ENCODE measurements at places on chromosomes 2 and 18.

DNA sequence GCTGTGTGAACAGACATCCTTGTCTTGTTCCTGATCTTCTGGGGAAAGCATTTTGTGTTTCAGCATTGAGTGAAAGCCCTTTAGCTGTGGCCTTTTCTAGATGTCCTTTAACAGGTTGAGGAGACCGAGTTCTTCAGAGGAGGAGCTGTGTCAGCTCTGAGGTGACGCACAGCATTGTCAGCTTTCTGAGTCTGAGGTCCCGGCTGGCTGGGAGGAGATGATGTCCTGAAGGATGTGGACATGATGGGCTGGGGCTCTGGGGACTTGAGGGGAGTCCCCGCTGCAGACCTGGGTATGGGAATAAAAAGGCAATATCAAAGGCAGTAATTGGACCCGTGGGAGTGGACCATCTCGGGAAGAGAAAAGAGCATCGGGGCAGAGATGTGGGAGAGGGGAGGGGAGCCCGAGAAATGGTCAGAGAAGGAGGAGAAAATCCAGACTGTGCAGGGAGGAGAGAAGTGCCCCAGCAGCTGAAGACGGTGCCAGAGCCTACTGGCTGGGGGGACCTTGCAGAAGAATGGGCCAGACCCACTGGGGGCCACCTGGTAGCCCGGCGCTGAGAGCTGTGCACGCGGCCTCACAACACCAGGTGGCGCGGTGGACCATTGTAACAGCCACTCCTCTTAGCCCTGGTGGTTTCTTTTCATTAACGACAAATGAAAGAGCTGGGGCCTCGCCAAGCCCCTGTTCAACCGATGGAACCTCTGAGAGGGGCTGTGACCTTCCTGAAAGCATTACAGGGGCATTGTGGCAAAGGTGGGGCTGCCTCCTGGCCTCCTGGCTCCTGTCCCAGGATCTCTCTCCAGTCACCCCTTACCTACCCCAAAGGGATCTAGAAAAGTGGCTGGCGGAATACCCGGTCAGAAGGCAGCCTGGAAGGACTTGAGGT lies 61.6 kb downstream of the ST3GAL5 start:
- DNase-seq = no peak

GRCh38 chr18:9216459-9216858 lies 79.9 kb downstream of the ANKRD12 start:
- no peak for DNase-seq

- DNase-seq = no peak
Measured at GRCh38 chr2:219664041-219664440, 36.6 kb downstream of the SLC4A3 start.

DNA sequence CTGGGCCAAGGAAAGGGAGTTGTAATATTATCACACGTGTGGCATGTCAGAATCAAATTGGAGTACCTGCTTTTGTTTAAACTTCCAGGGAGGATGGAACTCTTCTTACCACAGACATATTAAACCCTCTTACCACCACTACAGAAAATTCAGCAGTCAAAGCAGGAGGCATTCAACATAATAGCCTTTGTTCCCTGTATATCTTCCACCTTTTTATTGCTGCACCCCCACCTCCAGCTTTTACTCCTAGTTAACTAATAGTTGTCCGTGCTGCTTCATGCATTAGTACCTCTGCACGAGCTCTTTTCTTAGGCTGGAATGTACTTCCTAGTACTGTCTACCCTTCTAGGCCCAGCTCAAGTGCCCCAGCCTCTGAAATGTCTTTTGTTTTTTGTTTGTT lies 14.9 kb upstream of the NR4A2 start:
- no peak for DNase-seq

- no peak for DNase-seq
Measured at GRCh38 chr2:221807706-221808105, 235.6 kb upstream of the EPHA4 start.

- DNase-seq = peak; percentile 80
Measured at GRCh38 chr2:170530284-170530745, 184.8 kb upstream of the SP5 start.

GRCh38 chr2:203751685-203752271 lies 45.3 kb downstream of the CD28 start:
- no peak for DNase-seq

- no peak for DNase-seq
Measured at GRCh38 chr18:79567481-79568147, 112.0 kb upstream of the CTDP1 start.

DNA sequence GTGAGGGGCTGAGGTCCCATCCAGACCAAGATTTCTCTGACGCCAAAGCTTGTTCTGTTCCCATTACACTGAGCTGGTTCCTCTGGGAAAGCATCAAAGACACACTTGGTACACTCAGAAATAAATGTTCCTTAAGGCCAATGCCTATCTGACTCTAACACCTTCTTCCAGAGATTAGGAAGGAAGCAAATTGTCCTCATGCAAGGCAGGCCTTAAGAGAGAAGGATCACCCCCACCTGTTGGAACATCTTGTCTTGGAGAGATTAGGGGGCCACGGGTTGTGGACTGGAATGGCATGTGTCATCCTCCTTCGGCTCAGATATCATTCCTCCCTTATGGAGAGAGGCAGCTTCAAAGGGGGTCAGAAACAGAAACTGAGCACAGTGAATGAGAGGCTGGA lies 100.2 kb downstream of the ANKRD44 start:
- DNase-seq = no peak

DNA sequence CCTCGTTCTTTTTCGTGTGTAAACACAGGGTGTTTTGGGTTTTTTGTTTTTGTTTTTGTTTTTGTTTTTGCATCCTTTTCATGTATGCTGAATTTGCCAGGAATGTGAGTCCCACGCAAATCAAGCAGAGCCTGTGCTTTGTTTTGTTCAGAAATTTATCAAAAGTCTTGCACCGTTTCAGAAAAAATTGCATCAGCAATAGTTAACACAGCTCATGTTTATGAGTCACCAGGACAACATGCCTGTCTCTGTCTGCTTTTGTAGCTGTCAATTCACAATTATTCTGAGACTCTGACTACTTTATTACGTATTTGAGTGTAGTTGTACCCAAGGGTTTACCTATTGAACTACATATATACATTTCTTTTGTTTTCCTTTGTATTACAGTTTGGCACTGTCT lies 38.3 kb downstream of the MRPL44 start:
- DNase-seq = no peak

DNA sequence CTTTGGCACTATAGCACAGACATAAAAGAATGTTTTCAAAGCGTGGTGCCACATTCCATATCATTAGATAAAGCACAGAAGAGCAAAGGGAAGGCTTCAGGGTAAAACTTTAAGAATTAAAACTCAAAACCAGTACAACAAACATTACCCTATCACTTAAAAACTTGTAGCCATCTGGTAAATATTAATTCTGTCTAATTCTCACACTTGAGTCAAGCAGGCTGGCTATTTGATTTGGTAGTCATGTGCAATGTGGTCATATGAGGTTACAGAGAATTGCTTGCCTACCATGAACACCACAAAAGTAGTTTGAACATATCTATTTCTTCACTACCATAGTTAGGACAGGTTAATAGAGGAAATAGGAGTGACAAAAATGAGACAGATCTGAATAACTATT lies 244.9 kb downstream of the IRS1 start:
- no peak for DNase-seq

DNA sequence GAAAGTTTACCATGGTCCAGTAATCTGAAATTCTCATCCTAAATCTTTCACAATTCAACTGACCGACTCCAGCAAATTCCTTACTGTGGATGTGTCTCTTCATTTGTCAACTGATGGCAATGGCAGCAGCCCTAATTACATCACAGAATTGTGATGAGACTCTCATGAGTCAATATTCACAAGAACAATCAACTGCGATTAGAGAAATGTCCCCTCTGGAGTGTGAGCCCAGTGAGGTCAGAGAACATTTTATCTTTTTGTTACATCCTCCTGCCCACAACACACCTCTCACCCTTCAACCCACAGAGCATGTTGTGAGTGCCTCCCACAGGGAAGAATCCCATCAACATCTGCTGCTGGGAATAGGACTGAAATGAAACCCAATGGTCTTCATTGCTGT lies 73.6 kb downstream of the CD226 start:
- no peak for DNase-seq

DNA sequence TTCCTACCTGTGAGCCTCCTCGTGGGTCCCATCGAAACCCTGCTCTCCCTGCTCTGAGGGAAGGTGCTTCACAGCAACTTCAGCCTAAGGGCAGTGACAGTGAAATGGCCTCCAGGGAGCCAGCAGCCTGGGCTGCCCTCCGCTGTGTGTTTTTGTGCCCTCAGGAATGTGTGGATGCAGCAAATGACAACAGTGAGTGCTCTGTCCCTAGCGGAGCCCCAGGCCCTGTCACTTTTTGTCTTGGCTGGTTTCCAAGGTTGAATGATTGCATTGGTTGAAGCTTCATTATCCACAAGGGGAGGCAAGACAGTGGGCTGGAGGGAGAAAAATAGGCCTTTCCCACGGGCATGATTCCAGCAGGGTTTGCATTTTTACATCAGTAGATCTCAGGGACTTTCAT lies 42.9 kb downstream of the STON1 start:
- DNase-seq = no peak

GRCh38 chr2:179454443-179455171 lies 190.0 kb upstream of the SESTD1 start:
- no peak for DNase-seq

GRCh38 chr2:181124497-181124896 lies 144.1 kb downstream of the UBE2E3 start:
- no peak for DNase-seq

DNA sequence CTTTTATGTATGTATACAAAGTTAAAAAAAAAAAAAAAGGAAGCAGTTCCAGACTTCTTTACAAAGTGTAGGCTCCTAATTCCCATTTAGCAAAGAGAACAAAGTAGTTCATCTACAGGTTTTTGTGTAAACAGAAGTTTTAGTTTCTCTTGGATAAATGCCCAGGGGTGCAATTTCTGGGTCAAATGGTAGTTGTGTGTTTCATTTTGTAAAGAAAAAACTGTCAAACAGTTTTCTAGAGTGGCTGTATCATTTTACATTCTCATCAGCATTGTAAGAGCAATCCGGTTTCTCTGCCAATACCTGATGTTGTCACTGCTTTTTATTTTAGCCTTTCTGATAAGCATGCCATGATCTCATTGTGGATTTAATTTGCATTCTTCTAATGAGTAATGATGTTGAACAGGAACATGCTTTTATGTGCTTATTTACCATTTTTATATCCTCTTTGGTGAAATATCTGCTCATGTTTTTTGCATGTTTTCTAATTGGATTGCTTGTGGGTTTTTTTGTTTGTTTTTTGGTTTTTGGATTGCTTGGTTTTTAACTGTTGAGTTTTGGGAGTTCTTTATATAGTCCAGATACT lies 16.6 kb upstream of the PSME4 start:
- DNase-seq = no peak

- peak; percentile 86 for DNase-seq
Measured at GRCh38 chr2:68837164-68837860, 33.9 kb downstream of the BMP10 start.

DNA sequence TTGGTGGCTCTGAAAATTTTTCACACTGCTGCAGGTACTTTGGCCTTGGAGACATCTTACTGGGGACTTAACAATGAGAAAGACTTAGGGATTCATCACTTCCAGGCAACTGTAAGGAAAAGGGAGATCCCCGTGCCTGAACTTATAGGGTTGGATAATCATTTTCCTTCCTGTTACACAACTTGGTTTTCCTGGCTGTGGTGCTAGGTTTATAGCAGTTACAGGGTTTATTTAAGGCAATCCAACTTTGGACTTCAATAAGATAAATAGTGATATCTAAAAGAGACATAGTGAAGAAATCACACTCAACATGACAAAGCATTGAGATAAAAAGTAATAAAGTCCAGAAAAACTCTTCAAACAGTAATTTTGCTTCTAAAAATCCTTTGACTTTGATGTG lies 70.2 kb upstream of the RAPH1 start:
- DNase-seq = no peak

DNA sequence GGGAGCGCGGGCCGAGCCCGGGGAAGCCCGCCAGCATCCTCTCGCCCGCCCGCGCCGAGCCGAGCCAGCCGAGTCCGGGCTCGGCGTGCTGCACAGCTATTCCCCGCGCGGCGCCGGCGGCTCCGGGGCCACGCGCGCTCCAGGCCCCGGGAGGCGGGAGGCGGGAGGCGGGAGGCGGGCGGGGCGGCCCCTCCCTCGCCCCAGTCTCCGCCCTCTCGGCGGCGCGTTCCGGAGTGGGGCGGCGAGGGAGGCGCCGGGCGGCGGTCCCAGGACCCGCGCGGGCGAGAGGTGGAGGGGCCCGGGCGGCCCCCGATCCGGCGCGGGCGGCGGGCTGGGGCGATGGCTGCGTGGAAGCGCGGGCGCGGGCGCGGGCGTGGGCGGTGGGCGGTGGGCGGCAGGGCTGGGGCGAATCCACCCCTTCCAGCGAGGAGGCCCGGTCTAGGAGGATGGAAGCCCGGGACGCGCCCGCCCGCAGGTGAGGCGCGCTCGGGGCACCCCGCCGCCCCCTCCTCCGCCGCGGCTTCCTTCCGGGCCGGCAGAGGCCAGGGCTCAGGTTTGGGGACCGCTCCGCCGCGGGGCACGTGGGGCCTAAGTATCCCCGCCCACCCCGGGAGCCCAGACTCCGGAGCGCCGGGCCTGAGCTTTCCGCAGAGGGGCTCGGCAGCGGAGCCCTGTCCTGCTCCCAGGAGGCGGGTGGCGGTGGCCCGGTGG lies at the start of gene ADCY3:
TSS of gene ADCY3 (minus strand) at position 140 of the 711 bp plus-strand sequence. CDS start 1,250 bp downstream, outside the sequence.
- peak; percentile 59 for DNase-seq

GRCh38 chr2:99600981-99601651 lies 111.3 kb upstream of the REV1 start:
- no peak for DNase-seq

DNA sequence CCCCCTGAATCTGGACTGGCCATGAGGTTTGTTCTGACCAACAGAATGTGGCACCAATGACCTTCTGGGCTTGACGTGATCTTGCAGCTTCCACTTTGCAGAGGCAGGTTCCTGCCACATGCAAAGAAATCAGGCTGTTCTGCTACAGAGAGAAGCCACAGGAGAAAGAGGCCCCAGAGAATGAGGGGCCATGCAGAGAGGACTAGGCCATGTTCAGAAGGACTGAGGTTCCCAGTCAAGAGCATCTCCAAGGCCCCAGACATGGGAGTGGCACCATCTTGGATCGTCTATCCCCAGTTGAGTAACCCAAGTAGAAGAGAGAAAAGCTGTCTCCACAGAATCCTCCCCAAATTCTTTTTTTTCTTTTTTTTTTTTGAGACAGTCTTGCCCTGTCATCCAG lies 131.1 kb downstream of the ZBTB7C start:
- DNase-seq = no peak

- no peak for DNase-seq
Measured at GRCh38 chr2:134021830-134022524, 231.9 kb upstream of the MGAT5 start.

- DNase-seq = no peak
Measured at GRCh38 chr2:239466061-239466754, 65.4 kb upstream of the HDAC4 start.

- no peak for DNase-seq
Measured at GRCh38 chr2:172821370-172822338, 86.0 kb downstream of the RAPGEF4 start.

GRCh38 chr18:74226156-74226555 lies 65.6 kb downstream of the CYB5A start:
- no peak for DNase-seq

GRCh38 chr2:25639131-25639530 lies 34.2 kb downstream of the DTNB start:
- DNase-seq = no peak

All from left colon (tissue), 2 donors.